ENCODE measurements at places on chromosomes 11 and 22. TPM values are rescaled to one million over a fixed set of nuclear protein-coding genes. Genes with fewer than 3 reads are reported as not detected.

ANGPTL5 gene
- not detected for total RNA-seq

ARHGEF17 gene
- 37.2 TPM for total RNA-seq

ACRV1 gene
- not detected for total RNA-seq

ACTN3 gene
- under 0.01 TPM for total RNA-seq

DGAT2 gene
- total RNA-seq = 1.3 TPM

SPON1 gene
- total RNA-seq = 0.12 TPM

MMP26 gene
- not detected for total RNA-seq

RGL4 gene
- total RNA-seq = not detected

NDUFS8 gene
- 96.4 TPM for total RNA-seq

DRD2 gene
- not detected for total RNA-seq

SLC29A2 gene
- 0.11 TPM for total RNA-seq

SOX10 gene
- total RNA-seq = not detected

WNT7B gene
- 0.33 TPM for total RNA-seq

OR52B6 gene
- not detected for total RNA-seq

DCHS1 gene
- 35.2 TPM for total RNA-seq

HORMAD2 gene
- total RNA-seq = not detected

PGA5 gene
- not detected for total RNA-seq

Data from uterine smooth muscle cell (primary cell).